Stimulated activated CD4-positive, alpha-beta T cell treated with anti-CD3 and anti-CD28 coated beads, Interleukin-4, amount 100 ng/mL, for 1 hour (primary cell): ENCODE measurements at places on chromosomes 6 and 20.

DNA sequence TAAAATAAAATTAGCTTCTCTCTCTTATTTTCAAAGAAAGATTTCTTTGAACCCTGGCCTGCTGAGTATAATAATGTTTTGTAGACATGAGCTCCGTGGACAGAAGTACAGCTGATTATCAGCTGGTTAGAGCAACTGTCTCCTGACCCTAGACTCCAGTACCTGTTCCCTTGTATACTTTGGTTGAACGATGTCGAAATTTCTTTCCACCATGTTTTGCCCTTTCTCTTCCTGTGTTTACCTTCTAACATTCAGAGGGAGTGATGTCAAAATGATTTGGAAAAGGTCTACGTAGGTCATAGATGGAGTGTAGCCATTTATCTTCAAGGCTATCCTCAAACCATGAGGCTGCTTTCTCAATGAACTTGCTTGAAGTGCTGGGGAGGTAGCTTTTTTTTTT is 16.8 kb upstream of the ADTRP start:
- DNase-seq: no peak

- no peak for DNase-seq
Measured at GRCh38 chr6:106626485-106626884, 2.8 kb downstream of the RTN4IP1 start.

DNA sequence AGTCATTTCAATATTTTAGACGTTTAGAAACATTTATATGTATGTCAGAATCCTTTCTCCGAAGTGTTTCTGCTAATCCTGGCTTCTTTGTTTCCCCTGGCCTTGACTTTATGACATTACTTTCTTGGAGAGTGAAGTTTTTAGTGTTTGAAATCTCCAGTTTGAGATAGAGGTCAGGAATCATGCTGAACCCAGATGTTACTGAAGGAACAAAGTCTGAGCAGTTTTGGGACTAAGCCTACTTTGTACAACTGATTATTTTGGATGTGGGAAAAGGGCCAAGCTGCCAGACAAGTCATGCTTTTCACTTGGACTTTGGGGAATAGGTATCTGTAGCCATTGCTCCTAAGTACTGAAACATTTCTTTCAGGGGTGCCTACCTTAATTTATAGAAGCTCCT is 2.3 kb downstream of the RNF144B start:
- DNase-seq: no peak

DNA sequence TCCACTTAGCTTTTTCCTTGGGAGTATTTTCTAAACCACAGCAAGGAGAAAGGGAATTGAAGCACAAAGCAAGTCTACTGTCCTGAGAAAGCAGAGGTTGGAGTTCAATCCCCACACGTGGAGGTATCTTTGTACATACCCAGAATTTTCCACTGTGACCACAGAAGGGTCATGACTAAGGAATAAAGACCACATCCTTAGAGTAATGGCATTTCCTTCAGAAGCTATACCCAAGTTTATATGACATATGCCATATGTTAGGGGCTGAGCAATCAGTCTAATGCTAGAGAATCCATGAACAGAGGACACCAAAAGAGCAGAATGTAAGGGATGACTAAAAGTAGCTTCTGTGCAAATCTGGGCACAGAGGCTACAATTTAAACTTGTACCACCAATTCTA is 46.4 kb downstream of the ATG5 start:
- no peak for DNase-seq

DNA sequence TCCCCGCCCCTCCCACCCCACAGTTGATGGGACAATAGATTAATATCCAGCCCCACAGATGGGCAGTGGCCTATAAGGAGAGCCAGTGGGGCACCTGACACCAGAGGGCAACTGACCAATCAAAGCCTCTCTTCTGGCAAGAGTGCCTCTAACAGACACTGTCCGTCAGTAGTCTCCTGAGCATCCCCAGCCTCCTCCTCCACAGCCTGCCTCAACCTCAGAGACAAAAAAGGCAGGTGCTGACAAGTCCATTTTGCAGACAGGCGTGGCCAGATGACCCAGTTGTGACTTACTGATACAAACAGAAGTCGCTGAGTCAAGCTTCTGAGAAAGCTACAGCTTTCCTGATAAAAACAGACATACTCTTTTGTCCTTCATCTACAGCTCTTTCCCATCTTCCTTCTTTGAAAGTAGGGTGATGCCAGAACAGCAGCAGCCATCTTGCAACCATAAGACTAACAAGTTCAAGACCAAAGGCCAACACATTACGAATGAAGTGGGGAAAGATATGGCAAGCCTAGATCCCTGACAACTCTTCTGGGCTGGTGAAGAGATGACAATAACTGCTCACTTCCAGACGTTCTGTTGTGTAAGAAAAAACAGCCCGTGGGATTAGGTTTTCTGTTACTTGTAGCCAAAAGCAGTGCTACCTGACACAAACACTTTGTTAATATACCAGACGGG is 12.3 kb downstream of the PPIL1 start:
- DNase-seq: no peak

DNA sequence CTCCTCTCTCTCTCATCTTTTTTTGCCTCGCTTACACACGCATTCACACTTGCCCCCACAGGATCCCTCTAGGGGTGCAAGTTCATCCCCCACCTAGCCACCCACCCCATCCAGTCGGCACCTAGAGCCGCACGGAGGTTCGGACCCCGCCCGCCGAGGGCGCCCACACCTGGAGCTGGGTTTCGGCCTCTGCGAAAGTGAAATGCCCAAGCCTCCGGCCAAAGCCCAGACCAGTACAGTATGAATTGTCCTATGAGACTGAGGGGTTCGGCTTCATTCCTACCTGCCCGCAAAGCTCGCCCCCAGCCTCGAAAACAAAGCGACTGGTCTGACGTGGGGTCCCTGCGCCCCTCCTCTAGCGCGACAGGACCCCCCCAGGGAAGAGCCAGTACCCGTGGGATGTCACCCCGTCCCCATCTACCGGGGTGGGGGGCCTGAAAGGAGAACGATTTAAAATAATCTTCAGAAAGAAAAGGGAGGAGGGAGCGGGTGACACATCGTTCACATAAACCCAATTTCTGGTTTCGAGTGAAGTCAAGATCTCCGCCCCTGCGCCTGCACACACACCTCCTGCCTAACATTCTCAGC is 1.5 kb downstream of the TFAP2A start:
- peak; percentile 31 for DNase-seq

DNA sequence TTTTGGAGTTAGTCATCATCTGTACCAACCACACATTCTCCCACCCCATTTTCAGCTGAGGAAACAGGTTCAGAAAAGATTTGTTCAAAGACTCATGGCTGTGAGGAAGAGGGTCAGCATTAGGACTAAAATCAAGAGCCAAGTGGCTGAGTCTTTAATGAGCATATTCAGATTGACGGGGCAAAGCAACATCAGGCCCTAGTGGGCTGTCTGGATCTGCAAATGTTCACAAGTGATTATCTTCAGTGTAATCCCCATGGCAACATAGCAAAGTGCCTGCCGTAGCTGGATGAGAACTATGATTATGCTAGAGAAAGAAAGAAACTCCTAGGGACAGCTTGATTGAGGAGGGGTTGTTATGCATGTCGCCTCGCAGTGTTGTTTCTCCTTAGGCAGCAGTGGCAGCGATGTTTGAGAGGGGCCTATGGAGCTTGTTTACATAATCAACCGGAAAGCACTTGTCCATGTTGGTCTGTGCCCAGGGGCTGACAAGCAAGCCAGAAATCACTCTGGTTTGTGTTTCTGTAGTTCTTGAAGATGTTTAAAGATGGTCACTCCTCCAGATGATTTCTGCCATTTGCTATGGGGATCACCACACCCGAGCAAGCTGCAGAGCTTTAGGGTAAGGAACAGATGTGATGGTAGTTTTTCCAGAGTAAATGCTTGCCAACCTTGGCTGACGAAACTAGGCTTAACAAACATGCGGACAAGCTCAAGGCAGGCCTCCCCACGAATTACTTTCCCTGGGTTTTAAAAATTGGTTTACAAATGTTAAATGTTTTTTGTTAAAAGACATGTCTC is 124.3 kb upstream of the MLIP start:
- no peak for DNase-seq

DNA sequence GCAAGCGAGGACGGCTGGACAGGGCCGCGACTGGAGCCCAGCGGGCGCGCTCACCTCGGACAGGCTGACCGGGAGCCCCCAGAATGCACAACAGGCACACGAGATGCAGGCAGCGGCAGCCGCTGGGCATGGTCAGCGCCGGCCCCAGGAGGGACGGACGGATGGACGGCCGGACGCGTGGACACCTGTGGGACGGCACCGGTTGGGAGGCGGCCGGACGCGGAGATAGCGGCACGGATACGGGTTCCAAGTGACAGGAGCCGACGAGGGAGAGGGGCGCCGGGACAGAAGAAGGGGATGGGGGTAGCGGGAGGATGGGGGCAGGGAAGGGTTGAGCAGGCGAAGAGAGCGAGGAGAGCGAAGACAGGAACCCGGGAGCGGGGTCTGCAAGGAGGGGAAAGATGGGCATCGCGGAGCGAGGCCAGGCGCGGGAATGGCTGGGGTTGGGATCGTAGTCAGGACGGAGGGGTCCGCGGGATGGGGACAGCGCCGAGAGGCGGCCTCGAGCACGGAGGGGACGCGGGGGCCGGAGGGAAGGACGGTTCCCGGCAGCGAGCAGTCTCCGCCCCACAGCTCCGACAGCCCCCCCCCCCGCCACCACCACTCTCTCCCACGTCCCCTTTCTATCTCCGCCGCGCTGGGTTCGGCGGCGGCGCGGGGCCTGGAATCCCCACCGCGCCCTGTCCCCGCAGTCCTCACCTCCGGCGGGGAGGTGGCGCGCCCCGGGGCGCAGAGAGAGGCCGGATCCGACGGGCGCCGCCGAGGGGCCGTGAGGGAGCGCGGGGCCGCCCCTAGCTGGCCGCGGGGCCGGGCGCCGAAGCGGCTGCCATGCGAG is 435 bp downstream of the DLK2 start:
- peak; percentile 42 for DNase-seq

DNA sequence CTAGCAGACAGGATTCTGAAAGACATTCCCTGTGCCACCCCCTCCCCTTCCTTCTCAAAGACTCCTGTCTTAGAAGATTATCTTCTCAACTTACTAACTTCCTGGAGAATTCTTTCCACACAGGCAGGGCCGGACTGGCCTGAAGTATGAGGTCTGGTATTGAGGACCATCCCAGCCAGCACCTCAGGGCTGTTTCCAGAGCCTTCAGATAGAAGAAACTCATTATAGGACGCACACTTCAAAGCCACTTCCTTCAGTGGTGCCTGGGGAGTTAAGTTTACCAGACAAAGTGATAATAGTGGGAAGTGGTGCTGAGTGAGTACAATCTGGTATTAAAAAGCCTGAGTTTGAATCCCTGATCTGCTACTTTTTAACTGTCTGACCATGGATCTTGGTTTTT is 15.6 kb downstream of the KCNS1 start:
- DNase-seq: no peak

- DNase-seq: no peak
Measured at GRCh38 chr6:109738255-109738654, 47.2 kb downstream of the FIG4 start.

- no peak for DNase-seq
Measured at GRCh38 chr6:92160226-92160625, 1259.1 kb downstream of the EPHA7 start.

DNA sequence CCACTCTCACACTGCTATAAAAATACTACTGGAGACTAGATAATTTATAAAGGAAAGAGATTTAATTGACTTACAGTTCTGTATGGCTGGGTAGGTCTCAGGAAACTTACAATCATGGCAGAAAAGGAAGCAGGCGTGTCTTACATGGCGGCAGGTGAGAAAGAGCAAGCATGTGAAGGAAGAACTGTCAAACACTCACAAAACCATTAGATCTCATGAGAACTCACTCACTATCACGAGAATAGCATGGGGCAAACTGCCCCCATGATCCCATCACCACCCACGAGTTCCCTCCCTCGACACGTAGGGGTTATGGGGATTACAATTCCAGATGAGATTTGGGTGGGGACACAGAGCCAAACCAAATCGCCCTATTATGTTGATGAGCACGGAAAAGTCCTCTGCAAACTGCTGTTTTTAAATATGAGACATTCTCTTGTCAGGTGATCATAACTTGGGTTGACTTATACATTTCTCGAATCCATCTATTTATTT is 133.5 kb downstream of the AIG1 start:
- no peak for DNase-seq

GRCh38 chr6:49457771-49458170 is 5.3 kb downstream of the MMUT start:
- no peak for DNase-seq

DNA sequence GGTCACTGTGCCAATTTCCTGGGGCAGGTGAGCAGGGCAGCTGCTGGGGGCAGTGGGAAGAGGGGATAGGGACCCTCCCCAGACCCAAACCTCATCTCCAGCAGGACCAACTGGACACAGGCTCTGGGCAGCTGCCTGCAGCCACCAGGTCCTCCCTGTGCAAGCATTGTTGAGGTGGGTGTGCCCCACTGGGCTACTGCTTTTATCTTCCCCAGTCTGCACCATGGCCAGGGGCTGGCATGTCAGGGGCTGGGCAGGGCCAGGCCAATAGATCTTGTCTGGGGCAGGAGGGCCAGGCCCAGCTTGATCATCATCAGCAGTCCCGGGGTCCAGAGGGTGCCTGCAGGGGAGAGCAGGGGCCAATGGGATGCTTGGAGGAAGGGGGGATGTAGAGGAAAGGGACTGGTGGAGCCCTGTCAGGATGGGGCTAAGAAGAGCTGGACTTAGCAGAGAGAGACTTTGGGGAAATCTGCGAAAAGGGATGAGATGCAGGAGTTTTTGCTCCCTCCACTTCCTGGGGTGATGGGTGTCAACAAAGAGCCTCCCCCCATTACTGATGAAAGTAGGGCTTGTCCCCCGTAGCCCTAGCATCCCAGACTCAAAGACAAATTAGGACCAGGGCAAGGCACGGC is 5.7 kb downstream of the EBF4 start:
- no peak for DNase-seq
